Body of pancreas (tissue), 4 donors: ENCODE measurements at places on chromosomes 4 and X. TPM values are rescaled to one million over a fixed set of nuclear protein-coding genes. Genes with fewer than 3 reads are reported as not detected.
A peak's percentile ranks its signal among the peaks of the same experiment; 100 is the strongest.

DNA sequence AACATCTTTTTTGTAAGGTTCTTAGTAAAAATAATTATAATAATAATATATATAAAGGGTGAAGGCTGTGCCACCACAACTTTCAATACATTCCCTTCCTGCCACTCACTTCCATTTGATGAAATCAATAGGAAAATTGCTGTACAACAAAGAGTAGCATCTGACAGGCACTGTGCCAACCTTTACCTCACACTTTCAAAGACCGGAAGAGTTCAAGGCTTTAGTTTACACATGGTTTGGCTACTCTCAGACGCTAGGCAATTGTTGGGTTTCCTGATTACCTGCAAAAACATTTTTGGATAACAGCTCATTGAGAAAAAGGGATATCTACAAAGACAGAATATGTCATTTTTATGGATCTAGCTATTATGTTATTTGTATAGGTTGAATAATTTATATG is 5.5 kb upstream of the ING2 start:
- no peaks in the 10 kb centered on the region for H3K36me3 ChIP-seq
- H3K27ac ChIP-seq = no peak overlapping the region
- H3K4me1 ChIP-seq = peaks cover 14% of the 10 kb centered on the region
- no peak overlapping the region for H3K4me3 ChIP-seq
- DNase-seq = peak; percentile 63

DNA sequence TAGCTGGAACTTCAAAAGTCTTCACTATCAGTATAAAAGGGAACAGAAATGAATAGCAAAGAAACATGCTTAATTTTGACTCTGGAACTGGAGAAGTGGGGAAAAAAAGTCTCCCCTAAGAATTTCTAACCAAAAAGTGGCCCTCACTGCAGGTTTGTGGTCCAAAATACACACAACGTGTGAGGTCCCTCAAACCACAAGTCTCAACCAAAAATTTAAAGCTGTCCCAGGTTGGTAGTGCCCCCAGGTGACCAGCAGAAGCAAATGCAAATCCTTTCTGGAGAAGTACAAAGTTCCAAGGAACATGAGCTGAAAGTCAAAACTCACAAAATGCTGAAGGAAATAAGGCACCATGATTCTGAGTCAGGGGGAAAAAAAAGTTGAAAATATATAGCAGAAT is 23.6 kb upstream of the VAMP7 start:
- H3K4me3 ChIP-seq = no peak overlapping the region
- no peak overlapping the region for H3K27ac ChIP-seq
- no peaks in the 10 kb centered on the region for H3K36me3 ChIP-seq
- H3K4me1 ChIP-seq = no peaks in the 10 kb centered on the region
- no peak for DNase-seq

- no peak overlapping the region for H3K4me3 ChIP-seq
- no peaks in the 10 kb centered on the region for H3K36me3 ChIP-seq
- H3K27me3 ChIP-seq = no peaks in the 10 kb centered on the region
- no peak overlapping the region for H3K27ac ChIP-seq
These were observed 27.4 kb downstream of the CCKAR start for GRCh38 chr4:26462874-26463273.

DNA sequence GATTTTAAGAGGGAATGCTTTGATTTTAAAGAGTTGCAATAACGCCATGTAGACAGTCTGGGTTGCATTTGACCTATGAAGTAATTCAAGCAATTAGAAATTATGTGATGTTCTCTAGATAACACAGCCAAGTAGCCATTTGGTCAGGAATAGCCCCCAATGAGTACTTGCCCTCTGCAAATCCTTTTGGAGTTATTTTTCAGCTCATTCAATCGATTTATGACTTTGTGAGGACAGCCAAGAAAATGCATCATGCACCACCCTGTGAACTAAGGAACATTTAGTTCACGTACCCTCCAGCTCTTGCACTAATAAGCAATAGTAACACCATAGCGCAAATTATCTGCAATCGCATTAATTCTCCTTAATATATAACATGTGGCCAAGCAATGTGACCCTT is 552.6 kb upstream of the INTU start:
- DNase-seq = no peak
- H3K36me3 ChIP-seq = no peaks in the 10 kb centered on the region
- H3K27ac ChIP-seq = no peak overlapping the region
- H3K4me1 ChIP-seq = no peaks in the 10 kb centered on the region

- peak overlapping the region; percentile 2 for H3K27ac ChIP-seq
- no peak for DNase-seq
- no peaks in the 10 kb centered on the region for H3K27me3 ChIP-seq
These were observed 5.2 kb upstream of the IRF2 start for GRCh38 chr4:184479516-184479950.

DNA sequence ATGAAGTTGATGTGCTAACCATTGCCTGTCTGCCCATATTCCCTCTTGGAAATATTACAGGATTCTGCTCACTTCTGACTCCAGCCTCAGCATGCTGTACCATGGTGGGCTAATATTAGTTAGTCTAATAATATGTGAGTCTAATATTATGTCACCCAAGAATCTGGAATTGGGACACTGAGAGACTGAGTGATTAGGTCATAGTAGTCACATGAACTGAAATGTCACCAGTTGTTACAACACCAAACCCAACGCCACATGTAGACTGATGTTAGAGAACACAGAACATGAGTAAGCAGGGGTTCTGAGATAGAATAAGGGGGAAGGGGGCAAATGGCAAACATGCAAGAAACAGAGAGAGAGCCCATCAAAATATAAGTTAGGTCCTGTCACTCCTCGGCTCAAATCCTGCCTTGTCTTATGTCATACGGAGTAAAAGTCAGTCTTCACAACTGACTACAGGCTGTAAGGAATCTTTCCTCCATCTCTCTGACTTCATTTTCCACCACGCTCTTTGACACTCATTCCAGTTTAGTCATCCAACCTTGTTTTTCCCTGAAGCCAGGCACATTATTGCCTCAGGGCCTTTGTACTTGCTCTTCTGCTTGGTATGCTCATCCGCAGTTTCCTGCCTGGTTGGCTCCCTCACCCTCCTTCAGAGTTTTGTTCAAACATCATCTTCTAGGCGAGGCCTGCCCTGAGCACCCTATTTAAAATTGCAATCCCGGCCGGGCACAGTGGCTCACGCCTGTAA is 9.6 kb upstream of the SLAIN2 start:
- no peak overlapping the region for H3K4me3 ChIP-seq
- H3K4me1 ChIP-seq = peaks cover 9% of the 10 kb centered on the region
- no peak overlapping the region for H3K27ac ChIP-seq
- H3K36me3 ChIP-seq = no peaks in the 10 kb centered on the region
- no peaks in the 10 kb centered on the region for H3K27me3 ChIP-seq

- H3K4me1 ChIP-seq = peaks cover 5% of the 10 kb centered on the region
- H3K27me3 ChIP-seq = no peaks in the 10 kb centered on the region
- H3K27ac ChIP-seq = no peak overlapping the region
These were observed 143.9 kb downstream of the KLHL13 start for GRCh38 chrX:117972711-117973109.

DNA sequence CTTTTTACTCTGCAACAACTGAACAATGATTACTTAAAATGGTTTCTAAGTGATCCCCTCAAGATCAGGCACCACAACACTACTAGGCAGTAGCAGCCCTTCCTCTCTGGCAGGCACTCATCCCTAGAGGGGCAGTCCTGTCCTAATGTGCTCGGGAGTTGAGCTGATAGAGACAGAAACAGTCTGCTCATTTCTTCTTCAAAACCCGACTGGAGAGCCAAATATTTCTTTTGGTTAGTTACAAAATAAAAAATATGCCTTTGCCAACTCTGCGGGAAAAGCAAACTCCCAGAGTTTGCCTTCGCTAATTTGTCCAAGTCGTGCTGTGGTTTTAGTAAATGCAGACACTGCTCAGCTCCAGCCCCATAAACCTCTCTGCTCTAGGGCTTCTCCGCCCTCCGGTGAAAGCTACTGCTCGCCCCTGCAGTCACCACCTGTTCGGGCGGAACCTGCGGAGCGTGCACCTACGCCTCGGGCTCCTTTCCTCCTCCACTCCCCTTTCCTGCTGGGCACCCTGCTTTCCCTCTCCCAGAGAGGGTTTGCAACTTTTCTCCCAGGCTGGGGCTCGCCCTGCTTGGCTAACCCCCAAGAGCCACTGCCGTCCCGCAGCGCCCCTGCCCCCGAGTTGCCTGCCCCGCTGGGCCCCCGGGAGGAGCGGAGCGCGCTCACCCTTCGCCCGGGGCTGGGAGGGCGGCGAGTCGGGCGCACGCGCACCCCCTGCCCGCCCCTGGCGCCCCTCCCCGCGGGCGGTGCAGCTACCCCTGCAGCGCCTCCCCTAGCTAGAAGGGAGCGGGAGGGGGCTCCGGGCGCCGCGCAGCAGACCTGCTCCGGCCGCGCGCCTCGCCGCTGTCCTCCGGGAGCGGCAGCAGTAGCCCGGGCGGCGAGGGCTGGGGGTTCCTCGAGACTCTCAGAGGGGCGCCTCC is at the start of gene NPNT:
Gene NPNT (plus strand): TSS at position 812 of the 923 bp plus-strand sequence. CDS start 182 bp downstream, outside the sequence.
- peak; percentile 61 for DNase-seq
- H3K4me1 ChIP-seq = peaks cover 31% of the 10 kb centered on the region
- H3K27ac ChIP-seq = peak within 1 kb of the TSS; percentile 51

DNA sequence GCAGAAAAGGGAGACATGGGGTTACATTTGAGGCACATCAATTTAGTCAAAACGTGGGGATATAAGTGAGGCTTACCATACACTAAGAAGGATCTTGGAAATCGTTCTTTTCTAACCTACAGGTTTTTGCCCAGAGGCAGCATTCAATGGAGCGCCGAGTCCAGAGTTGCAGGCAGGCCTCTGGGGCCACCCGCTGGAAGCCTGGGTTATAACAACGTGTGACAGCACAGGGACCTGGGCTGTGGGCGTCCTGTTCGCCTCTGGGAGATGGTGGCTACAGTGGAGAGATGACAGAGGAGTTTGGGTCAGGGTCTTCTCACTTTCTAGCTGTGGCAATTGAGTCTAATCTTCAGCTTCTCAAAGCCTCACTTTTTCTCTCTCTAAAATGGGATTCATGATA is 53.9 kb downstream of the ENPP6 start:
- H3K4me1 ChIP-seq = peaks cover 6% of the 10 kb centered on the region
- H3K4me3 ChIP-seq = no peak overlapping the region
- H3K27ac ChIP-seq = no peak overlapping the region
- no peaks in the 10 kb centered on the region for H3K27me3 ChIP-seq
- H3K36me3 ChIP-seq = no peaks in the 10 kb centered on the region
- peak; percentile 77 for DNase-seq

DNA sequence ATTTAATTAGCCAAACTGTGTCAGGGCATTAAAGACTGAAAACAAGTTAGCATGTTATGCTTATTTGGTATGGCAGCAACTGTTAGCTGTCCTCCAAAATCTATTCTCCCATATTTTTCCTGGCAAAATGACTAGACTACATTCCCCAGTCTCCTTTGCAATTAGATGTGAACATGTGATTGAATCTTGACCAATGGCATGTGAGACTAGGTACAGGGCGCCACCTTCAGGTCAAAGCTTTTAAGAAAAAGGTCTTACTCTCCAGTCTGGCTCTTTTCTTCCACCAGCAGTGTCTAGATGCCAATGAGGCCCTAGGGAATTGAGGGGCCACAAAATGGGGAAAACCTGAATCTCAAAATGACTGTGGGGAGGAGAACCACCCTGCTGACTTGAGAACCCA is 408.2 kb downstream of the SMARCA1 start:
- no peaks in the 10 kb centered on the region for H3K27me3 ChIP-seq
- H3K27ac ChIP-seq = no peak overlapping the region
- no peak overlapping the region for H3K4me3 ChIP-seq
- H3K36me3 ChIP-seq = no peaks in the 10 kb centered on the region
- no peak for DNase-seq
- no peaks in the 10 kb centered on the region for H3K4me1 ChIP-seq

Gene USP17L11
- not detected for total RNA-seq

Gene DMD
- total RNA-seq = 28.5 TPM

Gene CLCN4
- 0.33 TPM for total RNA-seq

Gene FRG2
- not detected for total RNA-seq

Gene ATP5ME
- 37.9 TPM for total RNA-seq

Gene GNRHR
- not detected for total RNA-seq

Gene KCND1
- 0.52 TPM for total RNA-seq

Gene HAUS3
- total RNA-seq = 7.3 TPM

Gene ARMCX1
- 7.9 TPM for total RNA-seq
